ENCODE measurements at places on chromosomes 4 and X.

- DNase-seq = no peak
Observed at GRCh38 chr4:37561803-37562207, 124.4 kb downstream of the RELL1 start.

DNA sequence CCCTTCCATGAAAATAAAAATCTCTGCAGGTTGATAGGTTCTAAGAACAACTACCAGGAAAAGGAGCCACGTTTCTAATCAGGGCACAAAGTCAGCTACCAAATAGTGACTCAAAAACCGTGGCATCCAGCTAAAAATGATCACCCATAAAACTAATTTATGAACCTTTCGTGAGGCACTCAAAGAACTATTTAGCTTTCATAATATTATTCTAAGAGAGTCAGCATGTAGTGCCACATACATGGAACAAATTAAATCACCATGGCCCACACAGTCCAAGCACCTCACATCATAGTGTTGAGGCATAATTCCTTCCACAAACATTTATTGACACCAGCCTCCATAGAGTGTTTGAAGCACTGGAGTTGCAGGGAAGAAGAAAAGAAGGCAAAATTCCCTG, 252.0 kb upstream of the PPARGC1A start:
- no peak for DNase-seq

GRCh38 chrX:45198301-45198700, 2.4 kb downstream of the DIPK2B start:
- DNase-seq = no peak

- DNase-seq = no peak
Observed at GRCh38 chr4:53711926-53712325, 120.6 kb upstream of the LNX1 start.

DNA sequence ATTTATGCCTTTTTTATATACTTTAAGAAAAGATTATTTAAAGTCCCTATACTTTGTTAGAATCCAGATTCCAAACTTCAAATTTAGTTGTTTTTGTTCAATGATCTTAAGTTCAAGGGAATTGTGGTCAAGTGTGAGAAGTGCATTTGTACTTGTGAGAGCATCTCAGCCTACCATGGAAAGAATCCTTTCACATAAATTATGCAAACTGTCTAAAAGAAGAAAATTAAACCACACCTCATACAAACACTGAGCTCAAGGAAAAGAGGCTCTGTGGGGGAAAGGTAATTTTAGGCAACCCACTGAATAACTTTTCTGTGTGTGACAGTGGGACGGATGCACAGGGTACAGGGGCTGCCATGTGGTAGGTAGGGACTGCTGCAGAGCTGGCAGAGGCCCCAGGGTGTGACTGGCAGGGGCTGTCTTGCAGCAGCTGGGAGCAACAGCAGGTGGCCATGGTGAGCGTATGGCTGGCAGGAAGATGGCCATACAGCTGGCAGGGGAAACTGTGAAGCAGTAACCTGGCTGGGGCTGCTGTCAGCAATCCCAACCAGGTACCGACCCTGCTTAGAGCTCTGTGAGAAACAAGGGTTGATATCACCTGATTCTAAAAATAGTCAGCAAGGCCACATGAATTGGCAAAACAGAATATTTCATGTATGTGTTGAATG, 130.6 kb downstream of the UGT8 start:
- DNase-seq = no peak

- DNase-seq = no peak
Observed at GRCh38 chrX:123171781-123172180, 12.3 kb upstream of the GRIA3 start.

DNA sequence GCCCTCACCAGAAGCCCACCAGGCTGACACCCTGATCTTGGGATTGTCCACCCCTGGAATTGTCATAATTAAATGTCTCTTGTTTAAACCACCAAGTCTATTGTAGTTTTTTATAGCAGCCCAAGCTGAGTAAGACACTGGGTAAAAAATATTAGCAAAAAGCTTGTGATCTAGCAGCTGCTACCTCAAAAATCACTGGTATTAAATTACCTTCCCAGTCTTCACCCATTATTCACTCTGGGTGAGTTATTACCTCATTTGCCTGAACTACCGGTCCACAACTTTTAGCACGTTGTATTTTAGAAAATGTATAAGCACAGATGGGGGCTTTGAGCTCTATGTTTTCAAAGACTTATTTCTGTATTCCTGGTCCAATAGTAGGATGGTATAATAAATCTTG, 12.0 kb upstream of the TRIM61 start:
- no peak for DNase-seq

- DNase-seq = no peak
Observed at GRCh38 chr4:147285751-147286150, 195.1 kb upstream of the EDNRA start.

DNA sequence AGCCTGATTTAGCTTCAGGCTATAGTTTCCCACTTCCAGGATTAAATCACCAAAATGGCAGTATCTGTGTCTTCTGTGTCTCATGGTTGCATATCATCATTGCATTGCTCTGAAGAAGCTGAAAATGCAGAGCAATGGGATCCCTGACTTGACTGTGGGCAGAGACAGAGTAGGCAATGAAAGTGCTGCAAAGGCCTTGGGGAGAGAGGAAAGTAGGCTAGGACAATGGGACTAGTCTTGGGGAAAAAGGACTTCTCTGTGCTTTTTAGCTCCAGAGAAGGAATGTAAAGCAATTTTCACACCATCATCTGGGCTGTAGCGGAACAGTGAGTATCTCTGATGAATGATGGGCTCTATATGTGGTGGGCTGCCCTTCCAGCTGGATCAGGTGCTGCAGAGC, 202.5 kb downstream of the LDB2 start:
- DNase-seq = no peak

GRCh38 chr4:181004056-181004455, 1239.1 kb upstream of the TENM3 start:
- DNase-seq = no peak

DNA sequence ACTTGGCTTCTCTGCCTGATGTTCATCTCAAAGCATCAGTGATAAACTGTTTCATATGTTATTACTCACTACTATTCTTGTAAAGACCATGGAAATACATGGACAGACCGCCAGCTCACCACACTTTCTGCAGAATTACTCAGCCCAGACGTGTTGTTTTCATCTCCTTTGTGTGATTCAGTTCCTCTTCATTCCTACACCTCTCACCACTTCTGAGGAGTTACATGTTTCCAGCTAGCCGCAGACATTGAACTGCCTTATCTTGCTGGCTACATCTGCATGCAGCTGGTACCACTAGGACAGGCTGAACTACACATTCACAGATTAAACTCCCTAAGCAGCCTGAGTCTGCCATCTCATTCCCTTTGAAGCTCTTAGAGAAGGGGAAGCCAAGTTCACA, 443.2 kb upstream of the FGF16 start:
- peak; percentile 45 for DNase-seq

GRCh38 chr4:48005781-48006180, 10.7 kb downstream of the CNGA1 start:
- DNase-seq = no peak

DNA sequence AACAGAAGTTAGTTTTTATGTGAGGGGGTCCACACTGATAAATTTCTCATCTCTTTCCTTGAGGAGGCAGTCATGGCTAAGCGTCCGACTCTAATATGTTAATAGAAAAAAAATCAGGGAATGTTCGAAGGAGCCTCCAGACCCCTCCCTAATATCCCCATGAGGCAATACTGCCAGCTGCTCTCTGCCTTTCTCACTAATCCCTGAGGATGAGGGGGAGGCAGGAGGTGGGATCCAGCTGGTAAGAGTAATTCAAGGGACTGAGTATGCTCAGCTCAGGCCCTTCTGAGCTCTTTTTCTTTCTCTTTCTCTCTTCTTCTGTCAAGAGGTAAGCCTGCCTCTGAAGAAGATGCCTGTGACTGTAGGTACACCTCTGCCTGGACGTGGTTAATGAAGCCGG, 51.7 kb downstream of the PIR start:
- no peak for DNase-seq

DNA sequence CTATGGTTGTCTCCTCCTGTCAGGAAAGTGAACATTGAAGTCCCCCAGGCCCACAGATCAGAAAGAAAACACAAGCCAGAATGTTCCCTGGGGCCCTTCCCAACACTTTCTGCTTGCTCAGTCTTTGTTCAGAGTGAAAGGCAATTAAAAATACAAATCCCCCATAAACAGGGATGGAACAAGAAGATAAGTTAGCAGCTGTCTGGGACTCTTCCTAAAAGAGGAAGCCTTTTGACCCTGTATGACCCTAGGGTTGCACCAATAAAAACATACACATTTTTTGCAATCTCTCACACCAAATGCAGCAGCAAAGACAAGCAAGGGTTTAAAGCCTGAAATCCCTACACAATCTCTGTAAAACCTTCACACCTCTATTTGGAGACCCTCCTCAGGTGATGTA, 22.6 kb downstream of the IRF2 start:
- DNase-seq = no peak

DNA sequence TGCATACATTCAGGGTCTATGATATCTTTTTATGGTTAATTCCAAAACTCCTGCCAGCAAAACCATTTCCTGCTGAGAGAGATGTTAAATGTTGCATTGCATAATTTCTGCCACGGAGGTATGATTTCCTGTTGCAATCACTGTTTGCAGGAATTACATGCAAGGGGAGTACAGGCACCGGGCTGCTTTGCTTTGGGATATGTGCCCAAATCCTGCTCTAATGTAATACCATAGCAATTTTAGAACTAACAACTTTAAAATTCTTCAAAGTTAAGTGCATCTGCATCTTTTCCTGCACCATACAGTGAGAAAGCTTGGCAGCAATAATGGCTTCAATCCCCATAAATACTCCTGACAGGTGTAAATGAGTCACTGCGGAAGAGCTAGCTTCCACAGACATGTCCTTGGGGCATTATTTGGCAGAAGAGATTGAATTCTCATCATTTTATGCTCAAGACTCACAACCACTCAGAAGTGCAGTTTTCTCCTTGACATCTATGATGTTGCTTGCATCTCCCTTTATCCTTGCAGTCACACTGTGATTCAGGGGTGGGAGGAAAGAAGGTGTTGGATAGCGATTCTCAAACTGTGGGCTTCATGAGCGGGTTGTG, 29.6 kb downstream of the TRIM2 start:
- no peak for DNase-seq

- no peak for DNase-seq
Observed at GRCh38 chr4:26826721-26827120, 33.9 kb upstream of the STIM2 start.

DNA sequence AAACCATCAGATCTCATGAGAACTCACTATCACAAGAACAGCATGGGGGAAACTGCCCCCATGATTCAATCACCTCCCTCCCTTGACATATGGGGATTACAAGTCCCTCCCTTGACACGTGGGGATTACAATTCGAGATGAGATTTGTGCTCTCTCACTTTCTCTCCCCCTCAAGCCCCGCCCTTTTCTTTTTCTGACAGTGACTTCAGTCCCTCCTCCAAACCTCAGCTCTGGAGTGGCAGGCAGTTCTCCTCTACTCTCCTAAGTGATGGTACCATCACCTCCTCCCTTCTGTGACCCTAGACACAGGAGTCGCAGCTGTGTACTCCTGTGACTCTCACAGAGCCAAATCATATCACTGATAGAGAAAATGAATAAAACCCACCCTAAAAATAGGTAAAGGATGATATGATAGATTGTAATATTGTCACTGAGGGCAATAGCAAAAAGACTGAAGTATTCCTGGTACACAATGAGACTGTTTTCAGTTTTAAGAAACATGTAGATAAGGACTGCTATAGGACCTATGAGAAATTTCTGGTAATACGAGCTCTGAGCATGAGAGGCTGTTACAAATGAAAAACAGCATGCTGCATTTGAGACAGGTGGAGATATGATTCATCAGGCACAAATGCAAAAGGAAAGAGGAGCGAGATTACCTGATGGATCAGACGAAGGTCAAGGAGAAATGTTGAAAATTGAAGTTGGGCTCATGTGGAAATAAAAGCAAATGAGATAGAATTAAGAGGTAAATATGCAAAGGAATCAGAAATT, 101.2 kb upstream of the CBLL2 start:
- no peak for DNase-seq

DNA sequence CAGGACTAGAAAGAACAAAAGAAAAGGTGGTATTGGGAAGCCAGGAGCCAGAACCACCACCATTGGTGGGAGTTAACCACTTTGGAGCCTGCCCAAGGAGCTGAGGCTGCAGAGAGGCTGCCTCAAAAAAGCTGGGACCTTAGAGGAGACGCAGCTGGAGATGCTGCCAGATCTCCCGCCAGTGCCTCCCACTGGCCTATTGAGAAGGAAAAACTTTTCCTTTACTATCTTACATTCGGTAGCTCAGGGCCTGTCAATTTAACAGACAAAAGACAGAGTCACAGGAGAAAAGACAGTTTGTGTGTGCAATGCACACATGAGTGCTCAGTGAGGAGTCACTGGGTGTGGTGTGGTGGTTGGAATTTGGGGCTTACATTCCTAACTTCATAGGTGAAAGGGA, 52.4 kb upstream of the HPSE start:
- DNase-seq = no peak

- no peak for DNase-seq
Observed at GRCh38 chr4:142402156-142402555, 443.9 kb downstream of the INPP4B start.

- no peak for DNase-seq
Observed at GRCh38 chrX:110046971-110047370, 44.1 kb downstream of the TMEM164 start.

GRCh38 chrX:54798137-54798536, at the start of gene ITIH6:
Gene ITIH6 (minus strand): TSS chrX:54798255. CDS start chrX:54798210, 45 bp downstream.
- no peak for DNase-seq

DNA sequence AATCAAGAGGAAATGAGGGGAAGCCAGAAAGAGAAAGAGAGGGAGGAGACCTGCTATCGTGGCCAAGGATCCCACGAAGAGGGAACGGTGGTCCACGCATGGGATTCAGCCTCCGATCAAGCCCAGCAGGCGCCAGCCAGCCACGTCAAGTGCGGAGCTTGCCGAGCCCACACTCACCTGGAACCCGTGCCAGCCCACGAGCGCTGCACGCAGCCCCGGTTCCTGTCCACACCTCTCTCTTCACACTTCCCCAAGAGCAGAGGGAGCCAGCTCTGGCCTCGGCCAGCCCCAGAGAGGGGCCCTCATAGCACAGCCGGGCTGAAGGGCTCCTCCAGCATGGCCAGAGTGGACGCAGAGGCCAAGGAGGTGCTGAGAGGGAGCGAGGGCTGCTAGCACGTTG, 795.1 kb upstream of the GRIA3 start:
- no peak for DNase-seq

All from T-helper 2 cell treated with Interferon-gamma antibody and Interleukin-4, amounts not matched to agents 5 μg/mL and 100 μg/mL, for 36 hours (primary cell).